ENCODE measurements at places on chromosomes 11 and 22. TPM values are rescaled to one million over a fixed set of nuclear protein-coding genes. Genes with fewer than 3 reads are reported as not detected.

The FGF3 gene
- not detected for total RNA-seq

The CECR2 gene
- 7.9 TPM for total RNA-seq

DNA sequence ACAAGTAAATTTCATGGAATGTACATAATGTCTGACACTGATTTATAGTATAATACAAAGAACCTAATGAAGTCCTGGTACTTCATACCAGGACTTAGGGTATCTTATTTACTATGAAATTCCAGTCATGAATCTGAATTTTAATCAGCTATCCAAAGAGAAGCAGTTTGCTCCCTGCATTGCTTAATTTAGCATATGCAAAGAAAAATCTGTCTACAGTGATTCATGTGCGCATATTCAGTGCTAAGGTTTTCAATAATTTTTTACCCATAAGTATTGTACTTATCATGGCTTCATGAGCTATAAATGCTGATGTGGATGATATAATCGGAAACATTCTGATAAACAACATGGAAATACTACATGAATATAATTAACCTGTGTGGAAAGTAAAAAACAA, 185.6 kb upstream of the ARHGAP42 start:
- no peaks in the 10 kb centered on the region for H3K36me3 ChIP-seq
- H3K27me3 ChIP-seq: no peaks in the 10 kb centered on the region
- no peak for DNase-seq
- no peak overlapping the region for H3K27ac ChIP-seq

DNA sequence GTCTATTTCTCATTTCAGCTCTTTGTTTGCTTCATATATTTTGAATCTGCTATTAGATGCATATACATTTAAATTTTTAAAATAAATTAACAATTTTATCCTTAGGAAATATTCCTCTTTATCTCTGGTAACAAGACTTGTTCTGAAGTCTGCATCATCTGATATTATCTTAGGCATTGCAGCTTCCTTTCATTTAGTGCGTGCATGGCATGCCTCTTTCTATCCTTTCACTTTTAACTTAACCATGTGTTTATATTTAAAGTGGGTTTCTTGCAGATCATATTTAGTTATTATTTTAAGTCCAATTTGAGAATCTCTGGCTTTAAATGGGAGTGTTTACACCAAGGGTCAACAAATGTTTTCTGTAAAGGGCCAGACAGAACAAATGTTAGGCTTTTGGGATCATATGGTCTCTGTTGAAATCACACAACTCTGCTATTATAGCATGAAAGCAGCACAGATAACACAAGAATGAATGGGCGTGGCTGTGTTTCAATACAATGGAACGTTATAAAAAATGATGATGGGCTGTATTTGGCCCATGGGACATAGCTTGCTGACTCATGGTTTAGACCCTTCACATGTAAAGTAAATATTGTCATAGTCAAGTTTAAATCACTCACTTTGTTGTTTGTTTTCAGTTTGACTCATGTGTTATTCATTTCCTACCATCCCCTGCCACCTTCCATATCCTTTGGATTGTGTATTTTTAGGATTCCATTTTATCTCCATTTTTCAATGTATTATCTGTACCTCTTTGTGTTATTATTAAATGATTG, 83.9 kb upstream of the SNX19 start:
- no peak overlapping the region for H3K27ac ChIP-seq
- no peaks in the 10 kb centered on the region for H3K36me3 ChIP-seq
- H3K4me1 ChIP-seq: no peaks in the 10 kb centered on the region
- H3K4me3 ChIP-seq: no peak overlapping the region
- DNase-seq: no peak
- H3K27me3 ChIP-seq: peaks cover 4% of the 10 kb centered on the region

The OR51E2 gene
- total RNA-seq: not detected

The ALG9 gene
- total RNA-seq: 26.0 TPM

The PHETA2 gene
- 4.1 TPM for total RNA-seq

The OR52I2 gene
- total RNA-seq: not detected

- no peak overlapping the region for H3K4me3 ChIP-seq
- peaks cover 25% of the 10 kb centered on the region for H3K36me3 ChIP-seq
- no peaks in the 10 kb centered on the region for H3K27me3 ChIP-seq
- no peaks in the 10 kb centered on the region for H3K4me1 ChIP-seq
- no peak for DNase-seq
- no peak overlapping the region for H3K27ac ChIP-seq
Observed at GRCh38 chr11:46639197-46639839, 22.0 kb downstream of the ATG13 start.

DNA sequence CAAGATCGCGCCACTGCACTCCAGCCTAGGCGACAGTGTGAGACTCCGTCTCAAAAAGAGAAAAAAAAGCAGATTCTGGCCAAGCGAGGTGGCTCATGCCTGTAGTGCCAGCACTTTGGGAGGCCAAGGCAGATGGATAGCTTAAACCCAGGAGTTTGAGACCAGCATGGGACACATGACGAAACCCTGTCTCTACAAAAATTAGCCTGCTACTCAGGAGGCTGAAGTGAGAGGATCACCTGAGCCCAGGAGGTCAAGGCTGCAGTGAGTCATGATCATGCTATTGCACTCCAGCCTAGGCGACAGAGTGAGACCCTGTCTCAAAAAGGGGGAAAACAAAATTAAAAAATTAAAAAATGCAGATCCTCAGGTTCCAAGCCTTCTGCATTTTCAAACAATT, 14.0 kb downstream of the PGAP2 start:
- H3K27me3 ChIP-seq: no peaks in the 10 kb centered on the region
- no peak for DNase-seq
- no peaks in the 10 kb centered on the region for H3K4me1 ChIP-seq
- no peak overlapping the region for H3K27ac ChIP-seq

GRCh38 chr11:13883042-13883441, 79.5 kb upstream of the SPON1 start:
- H3K4me3 ChIP-seq: no peak overlapping the region
- H3K27me3 ChIP-seq: peaks cover 26% of the 10 kb centered on the region
- DNase-seq: no peak
- H3K36me3 ChIP-seq: no peaks in the 10 kb centered on the region

- no peaks in the 10 kb centered on the region for H3K36me3 ChIP-seq
- H3K4me1 ChIP-seq: no peaks in the 10 kb centered on the region
- H3K27ac ChIP-seq: no peak overlapping the region
- DNase-seq: no peak
- H3K27me3 ChIP-seq: no peaks in the 10 kb centered on the region
Observed at GRCh38 chr11:77515063-77515462, 41.2 kb upstream of the PAK1 start.
